ENCODE measurements at places on chromosomes 13 and 19.
A peak's percentile ranks its signal among the peaks of the same experiment; 100 is the strongest.

GRCh38 chr13:98503175-98504028, 73.5 kb downstream of the STK24 start:
- no peak for DNase-seq

- DNase-seq, result no peak
These were observed 40.9 kb downstream of the MCF2L start for GRCh38 chr13:113009743-113010509.

GRCh38 chr13:88142653-88143052, 471.5 kb downstream of the SLITRK5 start:
- no peak for DNase-seq

DNA sequence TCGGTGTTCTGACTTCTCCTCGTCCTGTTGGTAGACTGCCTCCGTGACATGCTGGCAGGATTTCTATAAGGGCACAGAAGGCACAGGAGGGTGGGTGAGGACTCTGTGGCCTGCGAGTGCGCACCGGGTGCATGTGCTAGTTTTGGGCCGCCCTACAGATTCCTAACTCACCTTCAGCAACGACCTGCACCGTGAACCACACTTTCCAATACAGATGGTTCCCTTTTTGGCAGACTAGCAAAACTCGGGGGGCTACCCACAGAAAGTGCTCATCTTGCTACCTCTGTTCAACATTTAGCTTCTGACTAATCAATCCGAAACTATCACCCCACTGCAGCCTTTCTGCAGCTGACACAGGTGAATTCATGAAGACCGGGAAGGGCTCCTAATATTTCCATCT, 14.1 kb upstream of the AMER2 start:
- no peak for DNase-seq

DNA sequence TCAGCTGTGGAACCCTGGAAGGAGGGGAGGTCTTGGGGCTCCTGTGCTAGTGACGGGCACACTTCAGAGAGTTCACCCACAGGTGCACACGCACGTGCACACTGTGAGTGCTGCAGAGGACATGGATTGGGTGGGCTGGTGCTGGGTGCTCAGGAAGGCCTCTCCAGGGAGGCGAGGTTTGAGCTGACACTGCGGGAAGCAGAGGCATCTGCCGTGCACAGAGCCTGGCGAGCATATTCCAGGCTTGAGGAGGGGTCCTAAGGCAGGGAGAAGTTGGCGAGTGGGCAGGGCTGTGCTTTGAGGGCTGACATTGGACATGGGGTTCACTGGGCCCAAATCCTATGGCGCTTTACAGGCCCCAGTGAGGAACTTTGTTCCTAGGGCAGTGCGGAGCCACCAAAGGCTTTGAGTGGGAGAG, 25.6 kb downstream of the CCDC8 start:
- DNase-seq, result no peak

DNA sequence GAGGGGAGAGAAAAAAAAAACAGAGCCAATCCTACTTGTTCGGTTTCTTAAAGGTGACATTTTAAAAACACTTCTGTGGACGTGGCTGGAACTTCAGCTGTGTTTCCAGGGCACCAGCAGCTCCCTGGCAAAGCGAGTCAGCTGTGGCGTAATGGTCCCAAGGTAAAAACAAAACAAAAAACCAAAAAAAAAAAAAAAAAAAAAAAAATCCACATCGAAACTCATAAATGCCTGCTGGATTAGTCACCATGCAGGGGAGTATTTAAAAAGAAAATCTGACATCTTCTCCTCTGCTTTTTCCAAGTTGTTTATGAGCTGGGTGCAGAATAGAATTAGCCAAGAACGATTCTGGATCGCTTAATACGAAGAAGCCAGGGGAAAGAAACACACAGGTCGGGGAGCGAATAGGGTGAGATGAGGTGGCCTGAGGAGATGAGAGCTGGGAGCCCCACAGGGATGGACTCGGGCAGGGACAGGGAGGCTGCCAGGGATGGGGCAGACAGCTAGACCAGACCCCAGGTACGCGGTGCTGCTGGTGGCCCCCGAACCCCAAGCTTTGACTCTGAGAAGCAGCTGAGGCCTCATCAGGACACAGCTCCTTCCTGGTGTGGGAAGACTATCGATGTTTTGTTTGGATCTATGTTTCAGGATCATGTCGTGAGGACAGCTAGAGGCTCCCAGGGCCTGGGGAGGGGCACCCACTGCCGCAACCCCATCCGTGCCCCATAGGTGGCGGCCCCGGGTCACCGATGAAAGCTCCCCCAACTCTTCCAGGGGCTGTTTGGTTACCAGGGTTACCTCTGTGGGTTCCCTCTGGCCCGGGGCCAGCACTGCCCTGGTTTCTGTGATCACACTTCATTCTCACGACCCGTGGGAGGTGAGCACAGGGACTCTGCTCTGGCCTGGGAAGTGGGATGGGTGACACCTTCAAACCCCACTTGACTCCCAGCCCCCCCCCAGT, 3.1 kb upstream of the CTXN1 start:
- DNase-seq, result peak; percentile 41

Measured in RKO (cell line).